Suppressor macrophage (primary cell): ENCODE measurements at places on chromosomes 7 and 10.
A peak's percentile ranks its signal among the peaks of the same experiment; 100 is the strongest.

DNA sequence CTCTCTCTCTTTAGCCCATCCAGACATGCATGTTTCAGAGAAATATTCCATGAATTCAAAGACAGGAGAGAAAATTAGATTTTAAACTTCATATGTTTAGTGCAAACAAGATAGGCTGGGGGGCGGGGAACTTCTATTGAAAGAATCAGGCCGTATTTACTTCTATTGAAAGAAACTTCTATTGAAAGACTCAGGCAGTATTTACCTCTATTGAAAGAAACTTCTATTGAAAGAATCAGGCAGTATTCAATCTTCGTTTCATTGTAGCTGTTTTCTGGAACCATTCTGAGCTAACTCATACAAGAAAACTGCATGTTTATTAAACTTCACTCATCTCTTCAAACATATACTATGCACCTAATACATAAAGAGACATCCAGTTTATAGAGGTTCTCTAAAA lies 123.1 kb downstream of the TYW1B start:
- DNase-seq: no peak

GRCh38 chr7:141674702-141675101 lies 27.3 kb downstream of the DENND11 start:
- DNase-seq: no peak

DNA sequence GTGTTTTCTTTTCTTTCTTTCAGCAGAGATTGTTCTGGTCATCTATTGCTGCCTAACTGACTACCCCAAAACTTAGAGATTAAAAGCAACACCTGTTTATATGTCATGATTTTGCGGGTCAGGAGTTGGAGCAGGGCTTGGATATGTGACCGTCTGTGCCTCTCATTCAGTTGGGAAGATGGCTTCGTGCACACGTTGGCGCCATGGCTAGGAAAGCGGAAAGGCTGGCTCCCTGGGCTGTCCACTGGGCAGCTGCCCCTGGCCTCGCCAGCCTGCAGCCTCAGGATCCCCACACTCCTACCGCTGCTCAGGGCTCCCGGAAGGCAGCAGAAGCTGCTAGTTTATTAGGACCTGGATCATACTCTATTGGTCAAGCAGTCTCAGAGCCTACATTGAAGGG lies 638.1 kb upstream of the FOXK1 start:
- no peak for DNase-seq

- DNase-seq: no peak
These were observed 58.8 kb upstream of the ABLIM1 start for GRCh38 chr10:114716811-114717404.

GRCh38 chr10:96718304-96718990 lies 1.9 kb downstream of the PIK3AP1 start:
- DNase-seq: peak; percentile 66

GRCh38 chr10:71916827-71917226 lies 47.4 kb upstream of the CHST3 start:
- no peak for DNase-seq

DNA sequence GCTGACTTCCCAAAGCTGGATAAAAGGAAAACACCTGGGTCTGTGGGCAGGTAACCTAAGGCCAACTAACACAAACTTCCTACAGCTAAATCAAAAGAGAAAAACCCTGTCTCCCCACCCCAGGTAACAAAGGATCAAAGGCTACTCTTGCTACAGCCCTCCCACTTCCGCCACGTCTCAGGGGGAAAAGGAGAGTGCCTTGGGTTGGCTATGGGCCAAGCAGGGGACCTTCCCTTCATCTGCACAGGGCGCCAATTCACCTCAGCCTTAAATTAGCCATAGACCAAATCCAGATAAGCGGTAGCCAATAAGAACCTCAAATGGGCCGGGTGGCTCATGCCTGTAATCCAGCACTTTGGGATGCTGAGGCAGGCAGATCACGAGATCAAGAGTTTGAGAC lies 69.1 kb upstream of the LANCL2 start:
- no peak for DNase-seq

DNA sequence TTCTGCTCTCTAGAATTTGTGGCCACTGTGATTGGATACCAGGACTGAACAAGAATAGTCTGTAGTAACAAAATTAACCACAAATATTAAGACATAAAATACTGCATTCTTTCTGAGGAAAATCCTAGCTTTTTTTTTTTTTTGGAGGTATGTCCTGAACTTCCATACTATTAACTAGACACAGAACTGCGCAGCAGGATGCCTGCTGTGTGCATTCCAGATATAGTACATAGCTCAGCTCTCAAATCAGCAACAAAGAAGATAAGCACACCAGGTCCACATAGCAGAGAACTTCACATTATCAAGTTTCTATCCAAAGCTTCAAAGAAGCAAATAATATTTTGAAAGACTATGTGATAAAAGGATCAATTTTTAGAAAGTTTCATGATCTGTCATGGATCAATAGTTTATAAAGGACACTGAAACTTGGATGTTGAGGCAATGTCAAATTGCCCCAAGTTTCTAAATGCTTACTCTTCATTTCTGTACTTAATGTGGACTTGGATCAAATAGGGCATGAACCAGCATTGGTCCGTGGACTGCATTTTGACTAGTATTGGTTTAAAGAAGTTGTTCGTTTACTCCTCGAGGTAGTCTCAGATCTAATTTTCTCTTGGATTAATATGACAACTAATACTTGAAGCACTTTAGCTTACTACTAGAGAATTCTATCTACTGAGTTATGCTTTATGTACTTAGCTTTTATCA lies 15.4 kb downstream of the NAMPT start:
- no peak for DNase-seq

- DNase-seq: no peak
These were observed 3.0 kb upstream of the CCDC136 start for GRCh38 chr7:128788446-128789412.

DNA sequence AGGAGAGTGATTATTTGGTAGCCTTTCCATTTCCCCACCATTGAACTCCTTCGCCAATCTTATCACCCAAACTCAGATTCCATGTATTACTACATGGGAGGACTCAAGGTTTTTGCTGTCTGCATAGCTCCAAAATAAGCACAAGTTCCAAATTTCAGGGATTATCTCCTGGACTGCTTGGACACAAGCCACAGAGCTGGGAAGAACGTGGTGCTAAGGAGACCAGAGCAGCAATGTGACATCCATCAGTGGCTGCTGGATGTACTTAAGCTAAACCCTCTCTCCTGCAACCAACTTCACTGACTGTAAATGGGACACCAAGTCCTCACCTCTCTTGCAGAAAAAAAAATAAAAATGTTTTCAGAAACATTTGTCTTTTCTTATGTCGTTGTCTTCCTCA lies 56.3 kb downstream of the NRP1 start:
- DNase-seq: no peak

DNA sequence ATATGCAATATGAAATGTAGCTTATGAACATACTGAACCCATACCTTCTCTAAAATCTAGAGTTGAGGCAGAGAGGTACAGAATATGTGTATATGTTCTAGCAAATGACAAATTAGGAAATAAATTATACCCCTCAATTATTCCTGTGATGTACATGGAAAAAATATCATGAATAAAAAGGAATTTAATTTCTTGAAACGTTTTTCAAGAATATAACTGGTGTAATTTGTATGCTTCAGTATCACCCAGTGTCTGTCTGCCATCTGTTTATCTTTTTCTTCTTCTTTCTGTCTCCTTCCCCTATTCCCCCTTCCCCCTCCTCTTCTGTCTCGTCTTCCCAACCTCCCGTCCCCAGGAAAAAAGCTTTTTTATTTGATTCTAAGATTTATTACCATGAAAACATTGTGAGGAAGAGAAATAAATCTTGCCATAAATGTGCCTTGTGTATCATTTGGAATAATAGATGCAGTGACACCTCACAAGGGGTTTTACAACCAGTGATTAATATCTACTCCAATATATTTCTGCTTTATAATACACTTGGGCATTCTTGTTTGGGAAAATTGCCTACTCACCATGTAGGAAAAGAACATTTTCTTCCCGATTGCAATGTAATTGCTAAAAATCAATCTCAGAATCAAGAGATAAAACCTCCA lies 12.2 kb downstream of the LANCL2 start:
- no peak for DNase-seq

DNA sequence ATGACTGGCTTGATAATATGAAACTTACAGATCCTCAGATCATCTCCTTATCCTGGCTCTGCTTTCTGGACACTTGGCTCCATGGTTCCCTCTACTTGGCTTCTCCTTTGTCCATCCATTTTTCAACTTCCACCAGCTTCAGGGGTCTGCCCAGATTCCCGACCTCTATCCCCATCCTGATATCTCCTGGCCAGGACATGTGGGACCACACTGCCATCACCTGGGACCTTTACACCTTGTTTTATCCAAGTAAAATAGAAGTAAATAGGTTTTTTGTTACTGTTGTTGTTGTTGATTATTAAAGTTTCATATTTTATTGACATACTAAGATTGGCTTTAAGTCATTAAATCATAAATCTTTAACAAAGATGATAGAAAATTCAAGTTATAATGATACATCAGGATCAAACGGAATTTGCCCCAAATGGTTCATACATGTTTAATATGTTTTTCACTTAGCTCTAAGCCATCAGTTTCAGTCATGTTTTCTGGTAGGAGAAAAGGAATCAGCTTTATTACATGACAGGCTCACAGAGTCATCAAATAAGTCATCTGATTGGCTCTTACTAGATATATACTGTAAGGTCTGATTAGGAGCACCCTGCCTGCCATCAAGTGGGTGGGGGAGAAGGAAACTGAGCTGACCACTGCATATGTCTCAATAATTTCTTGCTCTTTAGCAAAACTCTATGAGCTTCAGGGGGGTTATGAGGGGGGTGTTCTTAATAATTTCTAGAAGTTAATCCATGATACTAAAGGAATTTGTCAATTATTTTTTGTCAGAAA lies 111.5 kb upstream of the AHR start:
- peak; percentile 12 for DNase-seq

DNA sequence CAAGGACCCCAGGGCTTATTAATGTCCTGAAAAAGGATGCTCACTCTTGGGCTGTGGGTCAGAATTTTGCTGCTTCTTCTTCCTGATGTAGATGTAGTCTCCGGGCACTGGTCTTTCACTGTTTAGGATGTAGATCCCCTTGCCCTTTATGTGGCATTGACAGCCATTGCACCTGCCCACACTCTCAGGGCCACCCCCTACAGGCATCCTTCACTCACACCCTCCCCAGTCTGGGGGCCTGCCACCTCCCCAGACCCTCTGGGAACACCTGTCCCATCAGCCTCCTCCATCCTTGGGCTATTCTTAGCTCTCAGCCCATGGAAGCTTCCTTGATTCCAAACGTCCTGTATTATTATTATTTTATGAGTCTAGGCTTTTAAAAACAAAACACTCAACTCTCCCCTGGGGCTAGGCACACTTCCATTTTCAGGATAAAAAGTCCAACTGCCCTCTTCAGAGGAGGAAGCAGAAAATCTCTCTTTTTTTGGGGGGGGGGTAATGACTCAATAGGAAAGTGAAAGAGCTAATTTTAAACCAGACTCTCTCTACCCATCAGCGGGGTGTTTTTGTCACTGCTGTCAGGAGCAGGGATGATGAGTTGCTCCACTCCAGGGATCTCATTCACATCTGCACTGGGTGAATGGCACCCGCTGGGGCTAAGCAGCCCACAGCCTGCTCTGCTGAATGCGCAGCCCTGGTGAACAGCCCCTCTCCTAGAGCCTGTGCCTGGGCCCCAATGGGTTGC lies 11.5 kb upstream of the KLRG2 start:
- DNase-seq: peak; percentile 55

DNA sequence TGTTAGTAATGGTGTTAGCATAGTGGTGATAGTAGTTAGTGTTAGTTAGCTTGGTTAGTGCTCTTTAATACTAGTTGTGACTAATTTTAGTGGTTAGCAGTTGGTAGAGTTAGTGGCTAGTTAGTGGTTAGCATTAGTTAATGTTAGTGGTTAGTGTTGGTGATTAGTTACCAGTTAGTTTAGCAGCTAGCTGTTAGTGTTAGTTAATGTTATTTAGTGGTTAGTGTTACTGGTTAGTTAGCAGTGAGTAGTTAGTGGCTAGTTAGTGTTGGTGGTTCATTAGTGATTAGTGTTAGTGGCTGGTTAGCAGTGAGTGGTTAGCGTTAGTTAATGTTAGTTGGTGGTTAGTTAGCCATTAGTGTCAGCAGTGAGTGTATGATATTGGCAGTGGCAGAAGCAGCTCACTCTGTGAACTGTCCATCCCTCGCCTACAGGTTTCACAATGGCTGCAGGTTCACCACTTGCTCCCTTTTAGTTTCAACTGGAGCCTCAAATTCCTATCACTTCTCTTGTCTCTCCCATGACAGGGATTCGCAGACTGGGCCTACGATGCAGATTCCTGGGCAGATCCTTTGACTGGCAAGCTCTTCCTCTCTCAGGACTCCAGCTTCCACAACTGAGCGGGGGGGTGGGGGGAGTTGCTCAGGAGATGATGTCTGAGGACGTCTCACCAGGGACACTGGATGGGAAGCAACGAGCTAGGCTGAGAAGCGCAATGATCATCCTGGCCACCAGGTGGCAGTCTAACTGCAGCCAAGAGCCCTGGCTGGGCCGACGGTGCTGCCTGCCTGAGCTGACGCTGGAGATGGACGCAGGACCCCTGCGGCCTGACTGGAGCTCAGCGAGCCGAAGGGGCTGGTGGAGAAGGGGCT lies 19.5 kb downstream of the GHRHR start:
- DNase-seq: peak; percentile 90

- DNase-seq: peak; percentile 94
These were observed at the start of gene TSPAN15 for GRCh38 chr10:69451209-69451783. Gene TSPAN15 (plus strand): TSS chr10:69451465. CDS start chr10:69451595, 130 bp downstream.

- no peak for DNase-seq
These were observed 351.2 kb downstream of the PHTF2 start for GRCh38 chr7:78149787-78150186.

DNA sequence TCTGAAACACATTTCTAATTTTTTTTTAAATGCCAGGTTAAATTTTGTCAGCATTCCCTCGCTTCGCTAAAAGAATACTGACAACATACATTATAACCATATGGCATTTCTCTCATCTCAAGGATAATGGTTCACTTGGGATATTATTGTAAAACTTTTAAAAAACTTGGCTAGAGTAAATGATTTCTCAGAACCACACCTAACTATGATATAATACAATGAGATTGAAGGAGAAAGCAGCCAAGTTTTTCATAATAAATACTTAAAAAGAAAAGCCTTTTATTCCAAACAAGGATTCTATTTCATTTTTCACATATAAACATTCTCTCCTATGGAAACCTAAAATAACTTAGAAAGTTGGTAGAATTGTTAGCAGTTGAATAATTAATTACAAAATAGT lies 413.9 kb downstream of the HGF start:
- DNase-seq: no peak

DNA sequence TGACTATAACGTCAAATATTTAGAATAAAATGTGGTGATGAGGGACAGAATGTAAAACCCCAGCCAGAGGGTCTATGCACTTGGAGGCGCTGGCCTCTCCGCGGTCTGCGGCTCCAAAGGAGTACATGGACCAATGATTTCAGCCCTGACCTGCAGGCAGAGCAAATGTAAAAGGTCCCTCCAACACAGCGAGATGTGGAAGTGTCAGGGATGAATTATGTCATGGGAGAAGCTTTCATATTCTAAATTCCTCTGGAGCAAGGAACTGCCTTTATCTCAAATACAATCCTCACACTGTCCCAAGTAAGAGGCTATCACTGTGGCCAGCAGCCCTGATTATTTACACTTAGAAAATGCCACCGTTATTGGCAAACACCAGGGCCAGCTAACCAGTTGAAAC lies 139.4 kb downstream of the GFRA1 start:
- no peak for DNase-seq
